ENCODE measurements at places on chromosomes 4 and X.

DNA sequence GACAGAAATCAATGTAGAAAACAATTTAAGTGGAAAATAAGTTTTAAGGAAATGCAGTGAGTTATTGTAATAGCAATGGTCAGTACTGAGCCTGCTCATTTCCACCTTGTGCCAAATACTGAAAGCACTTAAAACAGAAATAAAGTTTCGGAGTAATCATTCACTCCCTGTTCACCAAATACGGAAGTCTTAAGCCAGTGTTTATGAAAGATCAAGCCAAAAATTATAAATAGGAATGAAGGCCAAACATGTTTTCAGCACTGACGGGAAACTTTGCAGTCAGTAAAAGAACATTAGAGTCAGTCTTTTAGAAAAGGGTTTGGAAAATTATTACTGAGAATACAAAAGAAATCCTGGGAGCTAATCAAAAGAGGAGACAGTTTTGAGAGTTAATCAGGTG lies 178.6 kb downstream of the DMD start:
- DNase-seq: no peak
- H3K27ac ChIP-seq: no peak overlapping the region
- H3K4me1 ChIP-seq: no peaks in the 10 kb centered on the region
- H3K27me3 ChIP-seq: no peaks in the 10 kb centered on the region
- no peak overlapping the region for H3K4me3 ChIP-seq

DNA sequence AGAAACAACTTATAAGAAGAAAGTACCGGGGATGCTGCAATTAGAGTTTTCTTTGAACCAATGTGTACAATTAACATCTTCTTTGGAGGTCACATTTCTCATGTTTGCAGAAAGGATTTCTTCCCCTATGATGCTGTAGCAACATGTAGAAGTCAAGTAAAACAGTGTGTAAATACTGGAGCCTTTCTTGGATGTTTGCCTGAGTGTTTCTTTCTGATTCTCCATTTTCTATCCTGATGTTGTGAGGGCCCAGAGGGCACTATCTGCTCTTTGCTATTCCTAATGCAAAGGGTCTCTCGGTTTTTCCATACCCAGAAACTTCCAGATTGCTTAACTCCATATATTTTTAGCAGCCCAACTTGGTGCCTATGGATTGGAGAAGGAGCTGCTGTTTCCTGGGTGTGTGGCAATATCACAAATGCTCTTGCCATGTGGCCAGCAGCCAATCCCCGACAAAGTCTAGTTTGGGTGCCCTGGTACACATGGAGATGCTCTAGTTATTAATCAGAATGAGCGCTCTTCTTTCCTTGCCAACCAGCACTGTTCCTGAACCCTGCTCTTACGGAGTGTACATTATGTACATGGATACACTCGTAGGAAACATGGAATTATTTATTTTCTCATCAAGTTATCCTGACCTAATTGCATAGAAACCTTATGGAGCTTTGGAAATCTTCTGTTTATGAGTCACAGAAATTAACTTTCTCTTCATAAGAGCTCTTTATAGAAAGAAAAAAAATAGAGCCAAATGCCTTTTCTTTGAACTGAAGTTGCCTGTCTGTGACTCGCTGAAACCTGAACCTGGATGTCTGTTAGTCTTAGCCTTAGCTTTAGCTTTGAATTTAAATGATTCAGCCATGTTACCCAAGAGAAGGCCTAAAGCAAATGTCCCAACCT lies 67.0 kb upstream of the GPC4 start:
- no peaks in the 10 kb centered on the region for H3K27me3 ChIP-seq
- no peaks in the 10 kb centered on the region for H3K4me1 ChIP-seq

DNA sequence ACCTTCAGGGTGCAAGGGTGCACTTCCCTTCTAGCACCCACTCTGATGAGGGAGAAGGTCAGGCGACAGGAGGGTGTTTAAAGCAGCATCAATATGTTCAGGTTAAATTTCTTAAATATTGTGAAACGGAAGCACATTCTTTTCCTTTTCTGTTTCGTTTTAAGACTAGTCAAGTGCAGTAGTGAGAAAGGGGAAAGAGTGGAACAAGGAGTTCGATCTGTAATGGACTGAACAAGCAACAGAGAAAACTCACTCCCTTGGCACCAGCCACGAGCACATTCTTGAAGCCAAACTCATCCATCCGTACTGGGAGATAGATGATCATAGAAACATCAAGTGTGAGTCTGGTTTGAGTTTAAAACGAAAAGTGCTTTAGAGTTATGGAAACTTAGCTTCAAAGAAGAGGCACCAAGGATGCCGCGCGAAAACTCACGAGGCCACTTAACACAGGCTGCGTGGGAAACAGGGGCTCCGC lies 815 bp downstream of the FAM53A start:
- no peaks in the 10 kb centered on the region for H3K27me3 ChIP-seq
- H3K4me3 ChIP-seq: peak overlapping the region; percentile 86
- peaks cover 2% of the 10 kb centered on the region for H3K4me1 ChIP-seq

DNA sequence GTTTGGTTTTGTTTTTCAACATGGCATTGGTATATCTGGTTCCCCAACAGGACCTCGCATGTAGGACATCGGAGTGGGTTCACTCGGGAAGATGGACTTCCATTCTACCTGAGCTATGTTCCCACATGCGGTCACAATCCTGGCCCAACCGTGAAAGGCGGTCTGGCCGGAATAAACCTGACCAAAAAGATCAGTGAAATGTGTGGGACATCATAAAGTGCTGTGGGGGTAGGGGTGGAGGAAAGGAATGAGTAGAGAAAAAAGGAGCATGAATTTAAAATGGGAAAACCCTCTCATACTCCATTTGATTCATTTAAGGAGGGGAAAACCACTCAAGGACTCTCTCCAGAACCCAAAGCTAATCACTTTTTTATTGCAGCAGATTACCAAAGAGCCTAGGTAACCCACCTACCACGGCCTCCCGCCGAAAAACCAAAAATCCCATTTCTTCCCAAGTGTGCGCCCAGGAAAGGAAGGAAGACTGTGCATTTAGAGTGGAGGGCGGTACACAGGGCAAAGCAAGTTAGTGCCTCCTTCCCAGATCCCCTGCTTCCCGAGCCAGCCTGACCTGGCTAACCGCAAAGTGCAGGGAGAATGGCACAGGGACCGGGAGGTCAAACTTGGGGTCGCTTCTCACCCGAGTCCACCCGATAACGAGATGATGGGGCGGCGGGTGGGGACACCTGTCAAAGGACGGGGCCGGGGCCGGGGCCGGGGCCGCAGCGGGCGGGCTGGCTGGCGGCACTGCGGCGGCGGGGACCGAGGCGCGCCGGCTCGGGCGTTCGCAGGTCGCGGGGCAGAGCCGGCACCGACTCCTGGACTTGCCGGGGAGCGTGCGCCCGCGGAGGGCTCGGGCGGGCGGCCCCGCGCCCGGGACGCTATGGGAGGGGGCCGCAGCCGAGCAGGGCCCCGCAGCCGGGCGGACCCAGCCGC lies 669 bp downstream of the TMEM150C start:
- peaks cover 10% of the 10 kb centered on the region for H3K4me1 ChIP-seq
- peak overlapping the region; percentile 83 for H3K4me3 ChIP-seq
- H3K27me3 ChIP-seq: peaks cover 63% of the 10 kb centered on the region
- DNase-seq: no peak

DNA sequence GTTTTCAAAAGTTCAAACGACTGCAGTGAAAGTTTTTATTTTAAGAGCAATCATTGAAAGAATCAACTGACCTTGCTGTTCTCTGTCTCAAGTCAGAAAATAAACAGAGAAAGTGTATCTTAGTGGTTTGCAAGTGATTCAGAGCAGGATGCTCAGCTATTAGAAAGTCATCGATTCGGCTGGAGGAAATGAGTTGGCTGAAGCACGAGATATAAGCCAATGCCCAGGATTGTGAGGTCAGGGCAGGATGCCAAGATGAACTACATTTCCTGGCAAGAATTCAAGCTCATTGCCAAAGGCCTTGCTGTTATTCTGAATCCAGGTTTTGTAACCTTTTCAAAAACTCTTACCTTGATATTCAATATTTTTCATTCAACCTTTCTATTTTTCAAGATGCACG lies 541.4 kb upstream of the BOD1L1 start:
- DNase-seq: no peak
- no peak overlapping the region for H3K4me3 ChIP-seq
- no peaks in the 10 kb centered on the region for H3K36me3 ChIP-seq
- H3K27ac ChIP-seq: no peak overlapping the region
- peaks cover 33% of the 10 kb centered on the region for H3K4me1 ChIP-seq

GRCh38 chr4:22504447-22504846 lies 11.4 kb downstream of the ADGRA3 start:
- H3K27me3 ChIP-seq: no peaks in the 10 kb centered on the region
- no peak for DNase-seq
- H3K27ac ChIP-seq: no peak overlapping the region
- H3K4me3 ChIP-seq: no peak overlapping the region
- no peaks in the 10 kb centered on the region for H3K36me3 ChIP-seq

GRCh38 chr4:26404743-26405206 lies 84.0 kb downstream of the RBPJ start:
- peaks cover 11% of the 10 kb centered on the region for H3K4me1 ChIP-seq
- H3K36me3 ChIP-seq: peaks cover 26% of the 10 kb centered on the region
- DNase-seq: no peak
- H3K4me3 ChIP-seq: no peak overlapping the region

DNA sequence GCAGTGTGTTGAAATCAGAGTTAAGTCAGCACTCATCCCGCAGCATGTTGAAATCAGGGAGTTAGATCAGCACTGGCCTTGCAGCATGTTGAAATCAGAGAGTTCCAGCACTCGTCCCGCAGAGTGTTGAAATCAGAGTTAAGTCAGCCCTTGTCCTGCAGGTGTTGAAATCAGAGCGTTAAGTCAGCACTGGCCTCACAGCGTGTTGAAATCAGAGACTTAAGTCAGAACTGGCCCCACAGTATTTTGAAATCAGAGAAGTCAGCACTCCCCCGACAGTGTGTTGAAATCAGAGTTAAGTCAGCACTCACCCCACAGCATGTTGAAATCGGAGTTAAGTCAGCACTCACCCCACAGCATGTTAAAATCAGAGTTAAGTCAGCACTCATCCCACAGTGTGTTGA lies 10.9 kb upstream of the UVSSA start:
- no peaks in the 10 kb centered on the region for H3K27me3 ChIP-seq
- peaks cover 10% of the 10 kb centered on the region for H3K4me1 ChIP-seq
- H3K27ac ChIP-seq: peak overlapping the region; percentile 70

DNA sequence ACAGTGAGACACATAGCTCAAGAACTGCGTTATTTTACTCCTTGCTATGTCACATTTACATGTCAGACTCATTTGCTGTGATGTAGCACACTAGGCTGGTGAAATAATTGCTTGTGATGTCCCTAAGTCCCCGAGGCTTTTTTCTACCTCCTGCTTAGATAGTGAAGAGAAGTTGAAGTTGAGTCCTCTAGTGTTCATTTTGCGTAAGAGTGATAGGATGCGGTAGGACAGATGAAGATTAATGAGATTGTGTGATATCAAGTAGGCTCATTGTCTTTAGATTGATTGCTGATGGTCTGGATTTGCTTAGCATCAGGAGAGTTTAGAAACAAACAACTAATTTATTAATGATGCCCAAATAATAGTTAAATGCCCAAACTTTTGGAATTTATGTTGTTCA lies 173.6 kb upstream of the NUDT6 start:
- no peaks in the 10 kb centered on the region for H3K27me3 ChIP-seq
- H3K4me1 ChIP-seq: no peaks in the 10 kb centered on the region
- no peak overlapping the region for H3K4me3 ChIP-seq
- no peak overlapping the region for H3K27ac ChIP-seq
- H3K36me3 ChIP-seq: peaks cover 7% of the 10 kb centered on the region

DNA sequence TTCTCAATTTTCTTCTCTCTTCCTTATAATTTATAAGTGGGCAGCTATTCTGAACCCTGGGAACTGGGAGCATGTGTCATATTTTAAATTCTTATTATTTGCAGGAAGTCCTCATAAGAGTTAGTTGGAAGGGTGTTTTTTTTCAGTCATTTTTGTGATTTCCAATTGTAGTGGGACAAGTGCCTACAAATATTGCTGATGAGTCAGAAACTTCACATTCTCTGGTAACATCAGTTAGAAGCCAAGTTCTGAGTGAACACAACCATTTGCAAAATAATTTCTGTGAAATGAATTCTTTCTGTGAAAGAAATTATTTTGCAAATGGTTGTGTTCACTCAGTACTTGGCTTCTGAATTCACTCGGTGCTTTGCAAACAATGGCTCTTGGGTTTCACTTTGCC lies 20.8 kb upstream of the NWD2 start:
- no peaks in the 10 kb centered on the region for H3K36me3 ChIP-seq
- H3K4me1 ChIP-seq: no peaks in the 10 kb centered on the region
- no peak overlapping the region for H3K4me3 ChIP-seq
- no peak overlapping the region for H3K27ac ChIP-seq
- no peaks in the 10 kb centered on the region for H3K27me3 ChIP-seq
- no peak for DNase-seq

DNA sequence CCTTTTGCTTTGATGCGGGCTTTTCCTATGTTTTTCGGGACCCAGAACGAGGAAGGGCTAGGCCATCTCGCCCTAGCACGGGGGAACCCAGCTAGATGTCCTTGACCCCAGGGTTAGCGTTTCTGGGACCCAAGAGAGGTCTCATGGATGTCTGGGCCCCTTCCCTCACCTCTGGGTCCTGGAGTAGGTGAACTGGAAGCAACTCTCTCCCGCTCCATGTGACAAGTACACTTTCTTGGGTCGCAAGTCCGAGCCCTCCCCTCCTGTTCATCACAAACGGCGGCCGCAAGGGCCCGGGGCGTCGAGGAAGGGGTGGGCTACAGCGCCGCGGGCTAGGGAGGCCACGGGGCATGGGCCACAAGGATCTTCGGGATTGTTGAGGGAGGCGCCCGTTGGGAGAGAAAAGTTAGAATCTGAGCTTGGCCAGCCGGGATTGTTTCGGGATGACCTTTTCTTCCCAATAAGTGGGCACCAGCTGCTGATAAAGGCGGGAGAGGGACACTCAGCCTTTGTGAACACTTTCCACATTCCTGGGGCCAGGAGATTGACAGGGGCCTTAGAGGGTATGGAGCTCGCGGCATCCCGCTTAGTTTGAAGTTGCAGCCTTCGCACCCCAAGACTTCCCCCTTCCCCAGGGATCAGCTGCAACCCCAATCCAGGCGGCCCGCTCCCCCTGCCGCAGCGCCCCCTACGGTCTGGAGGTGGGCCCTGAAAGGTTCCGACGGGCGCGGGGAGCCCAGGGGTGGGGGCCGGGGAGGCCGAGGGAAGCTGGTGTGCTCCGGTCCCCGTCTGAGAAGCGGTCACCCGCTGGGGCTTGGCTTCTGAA lies 136.9 kb upstream of the ZIC3 start:
- no peak overlapping the region for H3K4me3 ChIP-seq
- peaks cover 5% of the 10 kb centered on the region for H3K4me1 ChIP-seq

GRCh38 chrX:123201720-123202119 lies 17.6 kb downstream of the GRIA3 start:
- no peaks in the 10 kb centered on the region for H3K36me3 ChIP-seq
- no peak overlapping the region for H3K27ac ChIP-seq
- no peaks in the 10 kb centered on the region for H3K27me3 ChIP-seq
- no peak overlapping the region for H3K4me3 ChIP-seq
- H3K4me1 ChIP-seq: no peaks in the 10 kb centered on the region

GRCh38 chrX:53440621-53441517 lies 6.7 kb upstream of the HSD17B10 start:
- H3K36me3 ChIP-seq: no peaks in the 10 kb centered on the region
